Stimulated activated naive CD8-positive, alpha-beta T cell treated with anti-CD3 and anti-CD28 coated beads, Interleukin-15, amount 100 ng/mL, for 72 hours (primary cell): ENCODE measurements at places on chromosomes 5 and 9.

DNA sequence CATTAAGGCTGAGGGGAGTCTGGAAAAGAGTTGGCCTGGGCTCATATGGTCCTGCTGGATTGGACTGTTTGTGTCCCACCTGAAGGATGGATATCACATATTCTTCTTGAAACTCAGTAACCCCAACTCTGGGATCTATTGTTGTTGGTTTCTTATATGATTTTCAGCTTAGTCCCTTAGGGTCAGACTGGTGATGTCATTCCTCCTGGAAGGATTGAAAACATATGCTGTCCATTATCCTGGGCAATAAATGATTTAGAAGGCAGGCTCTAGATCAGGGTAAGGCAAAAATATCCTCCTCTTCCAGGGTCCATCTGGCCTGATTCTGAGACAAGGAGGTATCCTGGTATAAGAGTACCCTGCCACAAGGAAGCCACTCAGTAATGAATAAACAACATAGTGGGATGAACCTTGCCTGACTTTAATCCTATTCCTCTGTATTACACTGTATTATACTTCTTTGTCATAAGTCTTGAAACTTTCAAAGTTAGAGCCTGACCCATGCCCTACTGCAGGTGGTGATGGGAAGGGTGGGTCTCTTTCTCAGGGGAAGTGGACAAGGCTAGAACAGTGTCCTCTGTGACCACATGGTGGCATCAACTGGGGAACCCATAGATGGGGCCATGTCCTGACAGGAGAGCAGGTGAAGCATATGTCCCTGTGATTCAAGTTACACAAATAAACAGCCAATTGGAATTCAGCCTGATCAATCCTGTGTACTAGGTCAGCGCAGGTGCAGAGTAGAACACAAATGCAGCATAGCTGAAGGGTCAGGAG lies 454.4 kb upstream of the TRPC7 start:
- no peak for DNase-seq

- DNase-seq: no peak
Measured at GRCh38 chr5:88049737-88050136, 218.9 kb downstream of the TMEM161B start.

- no peak for DNase-seq
Measured at GRCh38 chr9:74528207-74528606, 31.1 kb downstream of the RORB start.

GRCh38 chr9:122370303-122370702 lies 521 bp upstream of the PTGS1 start:
- DNase-seq: no peak

- DNase-seq: no peak
Measured at GRCh38 chr5:179237770-179238627, 107.3 kb downstream of the ADAMTS2 start.

DNA sequence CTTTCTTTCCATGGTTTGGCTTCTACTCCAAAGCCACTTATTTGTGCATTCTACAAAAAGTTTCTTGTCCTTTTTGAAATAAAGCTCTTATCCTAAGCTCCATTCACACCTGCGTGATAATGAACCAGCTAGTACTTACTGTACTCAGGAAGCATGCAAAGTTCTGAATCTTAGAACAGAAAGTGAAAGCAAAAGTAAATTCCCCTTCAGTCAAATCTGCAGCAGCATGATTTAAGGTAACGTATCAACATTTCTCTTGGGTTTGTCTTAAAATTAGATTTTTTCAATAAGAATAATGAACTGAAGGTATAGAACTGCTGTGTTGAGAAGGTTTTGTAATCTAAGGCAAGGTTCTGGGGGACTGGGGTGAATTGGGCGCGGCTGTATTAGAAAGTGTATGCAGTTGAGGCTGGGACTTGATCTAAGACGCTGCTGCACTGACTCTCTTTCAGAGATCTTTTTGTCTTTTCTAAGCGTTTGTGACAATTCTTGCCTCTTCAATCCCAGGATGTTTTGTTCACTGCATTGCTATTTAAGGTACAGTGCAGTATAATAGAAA lies at the start of gene ERAP2:
Gene ERAP2, plus strand, starts transcription at position 209 of the 559 bp plus-strand sequence. CDS start 3,186 bp downstream, outside the sequence.
- DNase-seq: no peak

DNA sequence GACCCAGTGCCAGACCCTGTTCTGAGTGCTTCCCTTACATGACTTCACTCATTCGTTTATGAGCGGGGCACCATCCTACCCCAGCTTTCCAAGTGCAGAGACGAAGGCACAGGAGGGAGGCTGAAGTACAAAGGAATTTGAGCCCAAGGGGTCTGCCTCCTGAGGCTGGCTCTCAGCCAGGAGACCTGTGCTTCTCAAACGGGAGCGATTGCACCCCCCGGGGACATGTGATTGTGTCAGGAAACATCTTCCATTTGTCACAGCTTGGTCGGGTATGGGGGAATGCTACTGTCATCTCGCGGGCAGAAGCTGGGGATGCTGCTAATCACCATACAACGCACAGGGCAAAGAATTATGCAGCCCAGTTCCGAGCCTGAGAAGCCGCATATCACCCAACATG lies 23.9 kb downstream of the ADCY2 start:
- no peak for DNase-seq

GRCh38 chr5:39198127-39198526 lies 21.2 kb downstream of the FYB1 start:
- no peak for DNase-seq

GRCh38 chr9:19985081-19985480 lies 196.2 kb upstream of the SLC24A2 start:
- no peak for DNase-seq

GRCh38 chr5:101675510-101676219 lies 620.4 kb downstream of the SLCO4C1 start:
- no peak for DNase-seq

DNA sequence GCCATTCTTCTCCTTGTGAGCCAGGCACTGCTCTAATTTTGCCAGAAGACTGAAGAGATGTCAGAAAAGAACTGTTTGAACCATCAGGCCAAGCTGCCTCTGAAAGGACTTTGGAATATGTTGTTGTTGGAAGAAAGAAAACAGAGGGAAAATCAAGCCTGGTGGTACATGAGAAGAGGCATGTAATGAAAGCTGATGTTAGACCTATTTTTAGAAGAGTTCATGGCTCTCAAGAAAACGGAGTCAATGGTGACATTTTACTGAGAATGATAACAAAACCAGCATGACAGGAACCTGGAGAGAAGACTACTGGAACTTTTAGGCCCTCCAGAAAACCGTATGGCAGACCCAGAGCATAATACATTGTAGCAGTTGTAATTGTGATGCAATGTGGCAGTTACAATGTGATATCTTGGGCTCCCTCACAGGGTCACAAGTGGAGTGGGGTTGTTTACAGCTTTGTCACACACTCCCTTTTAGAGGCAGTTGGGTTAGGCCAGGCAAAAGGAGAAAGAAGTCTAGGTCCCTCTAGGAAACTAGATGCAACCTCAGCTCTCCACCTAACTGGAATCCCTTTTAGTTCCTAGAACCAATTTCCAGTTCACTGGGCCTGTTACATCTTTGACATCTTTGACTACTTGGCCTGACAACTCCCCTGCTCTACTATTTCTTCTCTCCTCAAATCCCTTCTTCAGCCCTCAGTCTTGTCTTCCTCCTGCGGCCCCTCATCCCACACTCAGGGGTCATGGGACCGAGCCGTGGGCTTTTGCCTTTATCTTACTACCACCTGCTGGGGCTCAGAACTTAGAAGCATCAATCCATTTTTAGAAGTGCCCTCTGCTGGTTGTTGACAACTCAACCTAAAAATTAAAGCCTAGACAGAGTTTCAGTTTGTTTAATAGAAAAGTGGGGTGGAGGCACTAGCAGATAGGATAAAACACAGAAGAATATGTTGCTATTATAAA lies 61.2 kb upstream of the JAK2 start:
- DNase-seq: peak; percentile 20

DNA sequence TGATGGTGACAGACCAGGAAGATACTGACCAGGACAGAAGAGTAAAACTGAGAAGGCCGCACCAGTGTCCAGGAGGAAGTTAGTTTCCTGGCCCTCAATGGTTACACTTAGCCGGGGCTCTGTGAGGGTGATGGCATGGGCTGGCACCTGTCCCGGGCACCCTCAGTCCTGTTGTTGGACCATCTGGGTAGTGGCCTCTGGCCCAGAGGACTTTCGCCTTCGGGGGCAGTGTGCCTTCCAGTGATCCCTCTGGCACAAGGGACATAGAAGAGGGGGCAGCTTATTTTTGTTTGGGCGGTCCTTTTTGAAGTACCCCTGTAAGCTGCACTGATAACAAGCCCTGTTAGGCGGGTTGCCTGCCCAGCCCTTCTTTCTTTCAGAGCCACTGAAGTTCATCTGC lies 1108.6 kb downstream of the TAF11L14 start:
- DNase-seq: no peak

- peak; percentile 45 for DNase-seq
Measured at GRCh38 chr5:41856644-41857491, 13.4 kb downstream of the OXCT1 start.

DNA sequence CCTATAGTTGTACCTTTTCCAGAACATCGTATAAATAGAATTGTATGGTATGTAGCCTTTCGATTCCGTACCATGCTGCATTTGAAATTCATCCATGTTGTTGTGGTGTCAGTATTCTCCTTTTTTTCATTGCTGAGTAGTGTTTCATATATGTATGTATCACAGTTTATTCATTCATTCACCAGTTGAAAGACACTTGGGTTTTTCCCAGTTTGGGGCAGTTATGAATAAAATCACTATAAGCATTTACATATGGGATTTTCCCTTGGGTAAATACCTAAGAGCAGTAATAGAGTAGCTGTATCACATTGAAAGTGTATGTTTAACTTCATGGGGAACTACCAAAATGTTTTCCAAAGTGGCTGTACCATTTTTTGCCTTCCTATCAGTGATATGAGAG lies 16.1 kb upstream of the FKTN start:
- no peak for DNase-seq

- DNase-seq: no peak
Measured at GRCh38 chr5:26388976-26389375, 649.4 kb downstream of the CDH9 start.

GRCh38 chr5:73792687-73793320 lies 166.8 kb downstream of the ARHGEF28 start:
- DNase-seq: peak; percentile 74
